ENCODE measurements at places on chromosomes 2 and 18.
A peak's percentile ranks its signal among the peaks of the same experiment; 100 is the strongest.

GRCh38 chr2:88967844-88968243 lies 276.4 kb downstream of the RPIA start:
- DNase-seq: no peak

DNA sequence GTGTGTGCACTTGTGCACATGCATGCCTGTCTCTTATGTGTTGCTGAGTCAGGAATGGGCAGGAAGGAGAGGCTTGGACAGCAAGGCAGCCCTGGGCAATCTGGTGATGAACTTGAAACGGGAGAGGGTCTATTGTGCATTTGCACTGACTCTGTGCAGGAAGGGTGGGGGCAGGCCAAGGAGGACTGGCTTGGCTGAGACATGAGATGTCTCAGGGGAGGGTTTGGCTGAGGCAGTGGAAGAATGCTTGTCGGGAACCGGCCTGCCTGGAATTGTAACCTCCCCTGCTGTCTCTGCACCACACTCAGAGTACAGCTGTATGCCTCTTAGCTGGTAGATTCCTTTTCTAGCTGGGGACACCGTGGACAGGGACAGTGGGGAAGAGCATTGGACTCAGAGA lies 176.1 kb upstream of the TNP1 start:
- no peak for DNase-seq

- peak; percentile 4 for DNase-seq
These were observed 364.8 kb upstream of the GALNT5 start for GRCh38 chr2:156892467-156893281.

DNA sequence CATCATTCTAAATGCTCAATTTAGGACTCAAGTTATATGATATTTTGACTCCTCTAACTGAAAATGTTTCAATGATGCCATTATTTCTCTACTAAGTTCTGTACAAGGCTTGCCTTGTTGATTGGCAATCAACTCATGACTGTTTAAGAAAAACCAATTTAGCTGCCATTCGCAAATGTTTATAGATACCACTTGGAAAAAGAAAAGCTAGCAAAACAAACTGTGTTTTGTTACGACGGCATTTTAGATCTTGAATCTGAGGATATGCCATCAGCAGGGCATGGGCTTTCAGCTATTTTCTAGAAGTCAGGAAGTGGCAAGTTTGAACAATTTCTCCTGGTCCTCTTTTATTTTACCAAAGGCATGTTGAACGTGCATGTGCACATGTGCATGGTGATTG lies 65.3 kb downstream of the MREG start:
- no peak for DNase-seq

GRCh38 chr2:217195658-217196446 lies 336.0 kb upstream of the TNP1 start:
- no peak for DNase-seq

- DNase-seq: no peak
These were observed 153.6 kb upstream of the TWIST2 start for GRCh38 chr2:238694136-238694755.

Data from kidney capillary endothelial cell (primary cell).